ENCODE measurements at places on chromosomes 1 and 21. TPM values are rescaled to one million over a fixed set of nuclear protein-coding genes. Genes with fewer than 3 reads are reported as not detected.

DNA sequence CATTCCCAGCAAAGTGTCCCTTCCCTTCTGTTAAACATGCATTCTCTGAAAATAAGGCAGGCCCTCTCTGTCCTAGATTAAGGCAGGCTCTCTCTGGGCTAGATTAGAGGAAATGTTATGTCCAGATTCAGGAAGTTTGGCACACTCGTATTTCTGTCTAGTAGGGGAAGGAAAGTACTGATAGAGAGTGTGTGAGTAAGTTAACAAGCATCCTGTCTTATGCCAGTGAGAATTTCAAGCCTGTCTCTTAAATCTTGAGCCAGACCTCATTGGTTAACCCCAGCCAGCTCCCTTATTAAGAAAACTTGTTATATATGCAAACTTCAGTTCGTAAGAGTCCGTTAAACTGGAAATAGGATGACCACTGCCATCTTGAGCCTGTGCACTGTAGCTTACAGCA lies 31.6 kb downstream of the IGSF5 start:
- no peak for DNase-seq

DNA sequence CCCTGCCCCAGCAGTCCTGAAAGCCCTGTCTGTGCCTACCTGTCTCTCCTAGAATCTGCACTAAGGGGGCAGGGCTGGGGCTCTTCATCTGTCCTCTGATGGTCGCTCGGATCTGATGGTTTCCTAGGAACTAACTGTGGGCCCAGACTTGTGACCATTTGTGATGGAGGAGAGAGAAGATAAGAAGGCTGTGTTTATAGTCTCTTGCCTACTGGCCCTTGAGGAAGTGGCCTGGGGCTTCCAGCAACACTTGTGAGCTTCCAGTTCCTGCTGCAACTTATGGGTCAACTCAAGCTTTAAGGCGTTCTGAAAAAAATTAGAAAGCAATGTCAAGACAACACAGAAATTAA lies 53.2 kb upstream of the SYNC start:
- DNase-seq, result no peak

DNA sequence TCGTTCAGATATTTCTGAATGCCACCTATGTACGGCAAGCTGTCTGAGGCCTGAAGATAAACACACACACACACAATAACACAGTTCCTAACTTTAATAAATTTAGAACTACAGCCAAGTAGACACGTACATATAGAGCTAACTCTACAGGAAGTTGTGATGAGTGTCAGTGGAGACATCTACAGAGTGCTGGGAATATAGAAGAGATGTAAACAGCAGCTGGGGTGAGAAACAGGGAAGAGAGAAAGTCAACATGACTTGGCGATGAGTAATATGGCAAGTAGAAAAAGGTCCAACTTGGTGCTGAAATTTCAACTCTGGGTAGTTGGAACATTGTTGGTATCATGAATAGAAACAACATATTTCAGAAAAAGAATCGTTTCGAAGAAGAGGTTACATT lies 206.5 kb downstream of the ZP4 start:
- DNase-seq, result no peak

DNA sequence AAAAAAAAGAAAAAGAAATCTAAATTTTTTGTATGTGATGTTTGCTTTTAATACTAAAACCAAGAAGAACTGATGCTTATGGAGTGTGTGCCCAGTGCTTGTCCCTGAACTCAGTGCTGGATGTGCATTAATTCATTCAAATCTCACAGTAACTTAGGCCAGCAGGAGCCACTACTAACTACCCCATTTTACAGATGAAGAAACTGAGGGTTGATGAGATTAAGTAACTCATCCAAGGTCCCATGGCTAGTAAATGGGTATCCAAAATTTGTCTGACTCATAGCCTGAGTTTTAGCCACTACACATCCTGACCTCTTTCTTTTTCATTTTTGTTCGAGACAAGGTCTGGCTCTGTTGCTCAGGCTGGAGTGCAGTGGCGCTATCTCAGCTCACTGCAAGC lies 127.9 kb downstream of the CCDC185 start:
- no peak for DNase-seq

TCHH gene
- not detected for total RNA-seq

All from natural killer cell (primary cell).